ENCODE measurements at places on chromosomes 5 and 9.
A peak's percentile ranks its signal among the peaks of the same experiment; 100 is the strongest.

GRCh38 chr9:97484134-97484533 is 17.3 kb upstream of the TMOD1 start:
- no peak for DNase-seq

GRCh38 chr5:66209350-66209749 is 65.2 kb downstream of the SREK1 start:
- no peak for DNase-seq

GRCh38 chr5:44001236-44001635 is 388.0 kb downstream of the FGF10 start:
- no peak for DNase-seq

GRCh38 chr9:113919871-113920270 is 43.8 kb downstream of the ZNF618 start:
- no peak for DNase-seq

- DNase-seq = no peak
Measured at GRCh38 chr5:13975246-13975645, 30.8 kb upstream of the DNAH5 start.

DNA sequence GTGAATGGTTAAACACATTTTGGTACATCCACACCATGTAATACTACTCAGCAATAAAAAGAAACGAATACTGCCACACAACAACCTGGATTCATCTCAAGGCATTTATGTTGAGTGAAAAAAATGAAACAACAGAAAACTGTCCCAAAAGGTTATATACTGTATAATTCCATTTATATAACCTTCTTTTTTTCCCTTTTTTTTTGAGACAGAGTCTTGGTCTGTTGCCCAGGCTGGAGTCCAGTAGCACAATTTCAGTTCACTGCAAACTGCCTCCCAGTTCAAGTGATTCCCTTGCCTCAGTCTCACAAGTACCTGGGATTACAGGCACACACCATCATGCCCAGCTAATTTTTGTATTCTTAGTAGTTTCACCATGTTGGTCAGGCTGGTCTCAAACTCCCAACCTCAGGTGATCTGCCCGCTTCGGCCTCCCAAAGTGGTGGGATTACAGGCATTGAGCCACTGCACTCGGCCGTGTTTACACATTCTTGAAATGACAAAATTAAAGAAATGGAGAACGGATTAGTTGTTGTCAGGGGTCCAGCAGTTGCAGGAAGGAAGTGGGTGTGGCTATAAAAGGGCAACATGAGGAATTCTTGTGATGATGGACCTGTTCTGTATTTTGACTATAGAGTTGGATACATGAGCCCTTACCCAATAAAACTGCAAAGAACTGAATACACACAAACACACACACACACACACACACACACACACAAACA is 17.4 kb downstream of the PPP6C start:
- DNase-seq = no peak

GRCh38 chr5:135452321-135453030 is at the start of gene TIFAB:
Gene TIFAB (minus strand): TSS chr5:135452351. CDS start chr5:135449939, 2,412 bp downstream.
- no peak for DNase-seq

- DNase-seq = no peak
Measured at GRCh38 chr5:93902288-93902687, 160.9 kb upstream of the POU5F2 start.

GRCh38 chr9:109453210-109453842 is 44.8 kb downstream of the PTPN3 start:
- no peak for DNase-seq

DNA sequence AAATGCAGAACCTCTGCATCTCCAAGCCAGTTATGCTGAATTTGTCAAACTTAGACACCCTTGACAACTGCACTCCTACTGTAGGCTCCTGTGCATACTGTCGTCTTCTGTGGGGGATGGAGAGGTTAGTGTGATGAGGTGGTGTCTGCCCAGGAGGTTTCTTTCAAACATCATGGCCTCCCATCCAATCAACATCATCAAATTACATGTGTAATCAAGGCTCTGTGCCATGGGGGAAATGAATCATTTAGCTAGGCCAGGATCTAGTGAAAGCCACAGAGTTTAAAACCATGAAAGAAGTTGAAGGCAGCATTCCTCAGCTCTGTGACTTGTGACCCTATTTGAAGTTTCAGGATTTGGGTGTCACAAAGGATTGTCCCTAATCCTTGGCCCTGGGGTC is 240.6 kb downstream of the MARCHF11 start:
- DNase-seq = no peak

DNA sequence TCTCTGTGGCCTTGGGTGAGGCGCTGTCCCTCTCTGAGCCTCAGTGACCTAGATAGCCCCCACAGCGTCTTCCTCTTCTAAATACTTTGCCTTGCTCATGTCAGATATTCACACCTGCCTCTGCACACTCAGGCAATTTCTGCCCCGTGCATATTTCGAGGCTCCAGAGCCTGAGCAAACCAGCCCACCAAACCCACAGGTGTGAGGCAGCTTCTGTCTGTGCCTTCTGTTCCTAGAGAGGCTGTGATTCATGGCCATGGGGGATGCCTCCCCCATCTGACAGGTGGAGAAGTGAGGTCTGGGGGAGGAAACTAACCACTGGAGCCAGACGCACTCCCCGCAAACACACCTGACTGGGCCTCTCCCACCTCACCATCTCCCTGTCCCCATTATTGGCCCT is 42.7 kb upstream of the CPLX2 start:
- no peak for DNase-seq

- no peak for DNase-seq
Measured at GRCh38 chr5:52356311-52356918, 431.3 kb upstream of the ITGA1 start.

GRCh38 chr9:6829027-6829426 is 71.3 kb downstream of the KDM4C start:
- DNase-seq = no peak

DNA sequence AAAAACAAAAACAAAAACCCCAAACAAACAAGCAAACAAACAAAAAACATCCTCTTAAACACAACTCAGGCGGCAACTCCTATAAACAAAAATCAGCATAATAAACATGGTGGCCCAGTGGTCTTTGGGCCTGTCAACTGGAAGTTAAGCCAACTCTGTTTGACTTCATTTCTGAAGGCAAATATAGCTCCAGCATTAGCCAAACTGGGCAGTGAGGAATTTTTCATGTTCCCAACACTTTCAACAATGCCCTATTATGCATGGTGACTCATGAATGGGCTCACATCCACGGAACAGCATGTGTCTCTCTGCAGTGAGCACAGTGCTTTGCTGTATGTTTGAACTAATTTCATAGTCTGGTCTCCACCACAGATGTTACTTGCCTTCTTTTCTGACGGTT is 143.9 kb upstream of the STC2 start:
- DNase-seq = peak; percentile 88

- no peak for DNase-seq
Measured at GRCh38 chr9:89518466-89519365, 20.8 kb upstream of the SEMA4D start.

- DNase-seq = no peak
Measured at GRCh38 chr9:95237336-95237735, 80.2 kb downstream of the FANCC start.

DNA sequence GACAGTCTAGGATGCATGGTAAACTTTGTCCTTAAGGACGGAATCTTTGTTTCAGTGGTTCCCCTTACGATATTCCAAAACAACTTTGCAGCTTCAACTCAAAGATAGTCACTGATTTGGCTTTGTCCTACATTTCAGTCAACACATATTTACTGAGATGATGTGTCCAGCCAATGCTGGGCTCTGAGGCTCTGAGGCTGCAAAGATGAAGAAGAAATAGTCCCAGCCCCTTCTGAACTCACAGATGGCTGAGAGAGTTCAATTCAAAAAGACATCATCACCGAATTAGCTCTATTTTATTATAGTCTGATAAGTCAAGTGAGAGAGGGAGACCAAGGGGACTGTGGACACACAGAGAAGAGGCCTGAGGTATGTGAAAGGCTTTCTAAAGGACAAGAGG is 544.0 kb downstream of the ACTL7B start:
- DNase-seq = no peak

DNA sequence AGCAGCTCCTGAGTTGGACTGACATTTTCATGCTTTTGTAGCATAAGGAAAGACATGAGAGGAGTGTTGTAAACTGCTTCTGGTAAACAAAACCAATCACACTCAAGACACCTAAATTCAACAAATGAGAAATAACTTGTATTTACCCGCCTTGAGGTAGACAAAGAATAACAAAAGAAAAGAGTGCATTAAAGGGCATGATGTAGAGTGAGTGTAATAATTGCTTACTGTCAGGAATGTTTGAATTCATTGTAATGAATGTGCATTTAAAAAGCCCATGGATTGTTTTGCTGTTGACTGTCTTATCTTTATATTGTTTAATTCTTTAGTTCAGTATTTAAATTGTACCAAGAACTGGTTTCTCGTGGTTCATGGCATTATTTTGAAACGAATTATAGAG is 61.8 kb downstream of the KDM4C start:
- no peak for DNase-seq

- DNase-seq = peak; percentile 84
Measured at GRCh38 chr5:109410389-109411148, 795 bp upstream of the PJA2 start.

- DNase-seq = no peak
Measured at GRCh38 chr9:35051069-35051967, 21.1 kb downstream of the VCP start.

DNA sequence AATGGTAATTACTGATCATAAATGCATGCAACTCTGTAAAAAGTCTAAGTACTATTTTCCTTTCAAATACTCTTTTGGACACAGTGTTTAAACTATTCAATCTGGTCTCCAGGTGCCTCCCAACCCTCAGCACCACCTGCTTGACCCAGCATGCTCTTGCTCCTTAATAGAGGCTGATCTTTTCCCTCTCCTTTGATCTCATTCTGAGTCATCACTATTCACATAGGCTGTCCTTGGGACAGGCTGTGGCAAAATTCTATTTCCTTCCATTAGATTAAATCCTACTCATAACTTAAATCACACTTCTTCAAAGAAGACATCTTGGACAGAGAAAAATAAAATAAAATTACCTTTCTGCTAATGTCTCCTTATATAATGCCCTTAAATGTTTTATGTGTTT is 199.4 kb upstream of the ST8SIA4 start:
- DNase-seq = no peak

- no peak for DNase-seq
Measured at GRCh38 chr9:102354041-102354440, 615.6 kb upstream of the GRIN3A start.

DNA sequence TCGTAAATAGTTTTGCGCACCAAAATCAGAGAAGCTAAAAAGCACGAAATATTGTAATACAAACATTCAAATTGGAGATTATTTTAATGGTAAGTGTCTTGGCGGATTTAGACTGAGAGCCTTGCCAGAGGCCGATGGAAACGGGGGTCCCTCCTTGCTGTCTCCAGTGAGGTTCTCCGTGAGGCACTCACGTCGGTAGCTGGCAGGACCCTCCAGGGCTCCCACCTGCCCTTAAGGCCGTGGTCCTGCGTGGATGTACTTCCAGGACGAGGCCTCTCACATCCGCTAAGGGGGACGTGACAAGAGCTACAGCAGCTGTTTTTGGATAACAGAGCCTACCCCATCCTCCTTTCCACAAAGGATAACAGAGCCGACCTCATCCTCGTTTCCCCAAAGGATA is 7.9 kb downstream of the NKD2 start:
- no peak for DNase-seq

DNA sequence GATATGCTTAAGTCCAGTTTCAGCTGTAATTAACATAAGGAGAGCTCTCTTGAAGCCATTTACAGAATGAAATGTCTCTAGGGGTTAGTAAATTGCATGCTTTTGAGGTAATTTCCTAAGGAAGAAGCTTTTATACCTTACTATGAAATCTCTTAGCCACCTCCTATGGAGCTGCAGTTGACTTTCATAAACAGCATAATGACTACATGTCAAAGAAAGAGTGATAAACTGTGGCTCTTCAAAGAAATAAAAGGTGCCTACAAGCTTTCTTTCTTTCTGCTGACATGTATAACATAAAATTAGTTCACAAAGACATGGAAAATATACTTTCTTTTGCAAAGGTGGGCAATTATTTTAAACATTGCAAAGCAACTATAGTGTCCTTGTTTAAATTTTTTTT is 90.8 kb downstream of the TMEM167A start:
- no peak for DNase-seq

GRCh38 chr9:115740986-115741385 is 412.6 kb upstream of the PAPPA start:
- DNase-seq = no peak

- DNase-seq = no peak
Measured at GRCh38 chr5:89178541-89178940, 295.6 kb upstream of the MEF2C start.

GRCh38 chr5:159050316-159051143 is 49.2 kb downstream of the EBF1 start:
- no peak for DNase-seq

DNA sequence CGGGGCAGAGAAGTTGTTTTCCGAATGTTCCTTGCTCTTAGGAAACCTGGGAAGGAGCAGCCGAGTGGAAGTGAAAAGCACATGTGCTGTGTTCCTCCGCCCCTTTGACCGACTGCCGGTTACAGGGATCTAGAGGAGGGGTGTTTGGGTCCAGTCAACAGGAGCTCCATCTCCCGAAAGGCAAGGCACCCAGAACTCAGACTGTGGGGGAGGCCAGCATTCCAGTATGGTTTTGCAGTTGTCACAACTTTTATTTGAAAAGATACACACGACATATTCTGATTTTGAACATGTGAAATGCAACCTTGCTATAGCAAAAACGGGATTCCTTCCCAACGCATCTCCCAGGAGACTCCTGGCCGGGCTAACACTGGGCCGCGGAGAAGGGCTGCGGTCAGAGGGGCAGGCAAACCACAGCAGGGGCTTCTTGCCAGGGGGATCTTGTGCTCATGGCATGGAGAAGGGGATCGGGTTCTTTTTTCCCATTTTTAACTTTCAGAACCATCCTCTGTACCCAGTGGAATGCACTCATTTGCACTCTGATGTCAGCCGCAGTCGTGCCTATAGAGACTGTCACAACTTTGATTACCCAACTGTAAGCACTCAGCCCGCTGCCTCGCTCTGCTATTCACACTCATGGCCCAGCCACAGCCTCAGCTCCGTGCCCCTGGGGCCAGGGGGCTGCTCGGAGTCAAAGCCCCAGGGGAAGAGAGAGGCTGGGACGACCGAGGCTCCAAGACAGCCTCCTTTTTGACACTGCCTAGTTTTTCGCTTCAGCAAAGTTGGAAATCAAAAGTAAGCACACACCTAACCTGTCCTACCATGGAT is 3.9 kb downstream of the QRFP start:
- no peak for DNase-seq

GRCh38 chr9:23769307-23769935 is 56.6 kb downstream of the ELAVL2 start:
- no peak for DNase-seq

GRCh38 chr9:133342570-133342969 is 5.4 kb downstream of the MED22 start:
- no peak for DNase-seq

All from right atrium auricular region (tissue), 2 donors.